ENCODE measurements at places on chromosomes 1 and 21.

DNA sequence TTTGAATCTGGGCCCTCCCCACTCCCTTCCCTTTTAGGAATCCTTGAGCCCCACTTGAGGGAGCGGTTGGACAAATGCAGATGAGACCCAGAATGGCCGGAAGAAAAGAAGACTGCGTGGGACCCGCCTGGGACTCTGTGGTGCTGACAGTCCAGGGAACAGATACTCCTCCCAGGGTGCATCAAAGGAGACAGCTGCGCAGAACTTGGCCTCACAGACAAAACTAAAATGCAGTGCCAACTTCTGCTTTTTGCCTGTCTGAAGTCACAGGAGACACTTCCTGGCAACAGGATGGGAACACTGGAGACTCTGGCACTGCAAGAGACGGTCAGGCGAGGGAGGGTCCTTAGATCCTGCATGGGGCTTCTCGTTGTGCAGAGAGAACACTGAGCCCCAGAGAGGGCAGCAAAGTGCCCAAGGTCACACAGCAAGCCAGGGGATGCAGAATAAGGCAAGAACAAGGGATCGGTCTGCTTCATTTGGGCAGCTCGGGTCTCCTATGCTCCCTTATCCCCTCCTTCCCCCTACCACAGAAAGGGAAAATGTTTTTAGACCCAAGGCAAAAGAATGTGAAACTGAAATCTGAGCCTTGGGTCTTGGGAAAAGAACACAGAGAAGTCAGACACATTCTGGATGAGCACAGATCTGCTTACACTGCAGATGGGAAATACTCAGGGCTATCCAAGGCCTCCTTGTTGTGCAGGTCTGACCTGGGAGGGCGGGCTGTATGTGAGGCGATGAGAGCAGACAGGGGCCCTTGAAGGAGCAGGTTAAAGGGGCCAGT lies 182.4 kb downstream of the TRABD2B start:
- no peak for DNase-seq

DNA sequence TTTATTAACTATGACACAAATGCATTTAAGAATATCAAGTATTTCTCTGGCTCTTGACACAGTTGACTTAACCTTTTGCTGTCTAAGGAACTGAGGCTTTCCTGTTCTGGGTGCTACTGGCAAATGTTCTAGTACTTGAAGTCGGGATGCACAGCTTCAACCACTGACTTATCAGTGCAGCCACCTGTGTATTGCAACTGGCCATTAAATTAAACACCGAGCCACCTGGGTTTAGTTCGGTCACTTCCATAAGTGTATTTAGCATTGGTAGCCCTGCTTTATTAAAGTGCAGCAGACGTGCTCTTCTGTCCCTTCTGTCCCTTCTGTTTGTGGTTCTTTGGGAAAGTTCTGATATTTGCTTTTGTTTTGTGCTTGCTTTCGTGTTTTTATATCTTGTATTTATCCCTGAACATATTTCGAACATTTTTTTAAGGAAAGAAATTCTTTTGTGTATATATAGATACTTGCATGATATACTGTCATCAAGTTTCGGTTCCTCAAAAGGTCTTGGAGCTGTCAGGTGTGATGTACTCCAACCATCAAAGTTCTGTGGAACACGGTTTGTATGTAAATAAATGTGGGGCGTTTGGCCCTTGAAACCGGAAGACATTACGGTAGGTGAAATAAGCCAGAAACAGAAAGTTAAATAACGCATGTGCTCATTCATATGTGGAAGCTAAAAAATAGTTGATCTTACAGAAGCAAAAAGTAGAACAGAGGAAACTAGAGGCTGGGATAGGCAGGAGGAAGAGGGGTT lies 297.9 kb upstream of the GREM2 start:
- DNase-seq: no peak

GRCh38 chr1:206947255-206947654 lies 989 bp upstream of the PIGR start:
- DNase-seq: no peak

- DNase-seq: no peak
Measured at GRCh38 chr1:204316164-204316563, 43.6 kb downstream of the PLEKHA6 start.

DNA sequence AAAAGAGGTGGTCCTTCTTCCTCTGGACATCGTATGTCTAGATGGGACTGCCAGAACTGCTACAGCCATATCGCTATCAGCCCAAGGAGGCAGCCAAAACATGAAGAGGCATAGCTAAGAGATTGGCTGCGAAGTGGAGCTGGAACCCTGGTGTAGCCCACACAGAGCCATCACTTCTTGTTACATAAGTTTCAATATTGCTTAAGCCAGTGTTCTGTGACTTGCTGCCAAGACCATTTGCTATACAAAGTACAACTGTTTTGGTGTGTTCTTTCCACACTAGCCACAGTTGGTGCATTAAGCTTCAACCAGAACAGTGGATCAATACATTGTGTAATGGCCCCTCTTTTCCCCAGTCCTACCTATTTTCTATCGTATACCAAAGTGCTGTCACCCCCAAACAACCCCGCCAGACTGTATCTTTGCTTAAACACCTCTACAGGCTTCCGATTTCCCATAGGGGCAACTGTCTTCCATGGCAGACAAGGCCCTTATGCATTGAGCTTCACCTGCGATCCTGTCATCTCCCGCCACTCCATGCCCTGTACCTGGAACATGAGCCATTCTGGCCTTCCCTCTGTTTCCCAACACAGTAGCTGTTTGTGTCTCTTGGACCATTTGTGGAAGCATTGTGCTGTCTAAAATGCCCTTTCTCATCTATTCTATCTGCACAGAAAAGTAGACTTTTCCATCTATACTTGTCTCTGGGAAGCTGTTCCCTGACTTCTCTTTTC lies 241.8 kb downstream of the TTLL7 start:
- DNase-seq: no peak

DNA sequence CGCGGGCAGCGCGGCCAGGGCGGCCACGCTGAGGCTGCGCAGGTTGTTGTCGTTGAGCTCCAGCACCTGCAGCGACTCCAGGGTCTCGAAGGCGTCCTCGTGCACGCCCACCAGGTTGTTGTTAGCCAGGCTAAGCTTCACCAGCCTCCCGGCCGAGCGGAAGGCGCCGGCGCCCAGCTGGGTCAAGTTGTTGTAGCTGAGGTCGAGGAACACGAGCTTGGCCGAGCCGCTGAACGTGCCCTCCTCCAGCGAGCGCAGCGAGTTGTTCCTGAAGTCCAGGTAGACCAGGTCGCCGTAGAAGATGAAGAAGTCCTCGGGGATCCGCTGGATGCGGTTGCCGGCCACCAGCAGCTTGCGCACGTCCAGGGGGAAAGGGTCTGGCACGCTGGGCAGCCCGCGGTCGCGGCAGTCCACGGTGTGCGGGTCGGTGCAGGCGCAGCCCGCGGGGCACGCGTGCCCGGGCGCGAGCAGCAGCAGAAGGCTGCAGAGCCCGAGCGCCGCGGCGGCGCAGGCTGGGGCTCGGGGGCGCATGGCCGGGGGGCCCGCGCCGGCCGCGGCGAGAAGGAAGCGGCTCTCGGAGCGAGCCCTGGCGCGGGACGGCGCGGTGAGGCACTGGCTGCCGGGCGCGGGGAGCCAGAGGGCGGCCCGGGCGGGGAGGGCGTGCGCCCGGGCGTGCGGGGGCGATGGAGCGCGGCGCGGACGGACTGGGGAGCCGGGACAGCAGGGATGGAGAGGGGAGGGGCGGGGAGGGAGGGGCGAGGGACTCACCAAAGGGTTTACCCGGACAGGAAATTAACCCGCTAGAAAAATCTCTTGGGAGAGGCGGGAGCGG lies 524 bp downstream of the LRRC38 start:
- DNase-seq: no peak

GRCh38 chr1:49597436-49597835 lies 426.3 kb downstream of the AGBL4 start:
- no peak for DNase-seq

GRCh38 chr1:230792691-230793462 lies 45.7 kb downstream of the CAPN9 start:
- no peak for DNase-seq

Data from activated CD4-positive, CD25-positive, alpha-beta regulatory T cell treated with anti-CD3 and anti-CD28 coated beads, Interleukin-2, amount 50 U/mL, for 16 hours (primary cell).